ENCODE measurements at places on chromosomes 5 and 9.

- DNase-seq, result no peak
These were observed 324.3 kb upstream of the RORB start for GRCh38 chr9:74172874-74173273.

DNA sequence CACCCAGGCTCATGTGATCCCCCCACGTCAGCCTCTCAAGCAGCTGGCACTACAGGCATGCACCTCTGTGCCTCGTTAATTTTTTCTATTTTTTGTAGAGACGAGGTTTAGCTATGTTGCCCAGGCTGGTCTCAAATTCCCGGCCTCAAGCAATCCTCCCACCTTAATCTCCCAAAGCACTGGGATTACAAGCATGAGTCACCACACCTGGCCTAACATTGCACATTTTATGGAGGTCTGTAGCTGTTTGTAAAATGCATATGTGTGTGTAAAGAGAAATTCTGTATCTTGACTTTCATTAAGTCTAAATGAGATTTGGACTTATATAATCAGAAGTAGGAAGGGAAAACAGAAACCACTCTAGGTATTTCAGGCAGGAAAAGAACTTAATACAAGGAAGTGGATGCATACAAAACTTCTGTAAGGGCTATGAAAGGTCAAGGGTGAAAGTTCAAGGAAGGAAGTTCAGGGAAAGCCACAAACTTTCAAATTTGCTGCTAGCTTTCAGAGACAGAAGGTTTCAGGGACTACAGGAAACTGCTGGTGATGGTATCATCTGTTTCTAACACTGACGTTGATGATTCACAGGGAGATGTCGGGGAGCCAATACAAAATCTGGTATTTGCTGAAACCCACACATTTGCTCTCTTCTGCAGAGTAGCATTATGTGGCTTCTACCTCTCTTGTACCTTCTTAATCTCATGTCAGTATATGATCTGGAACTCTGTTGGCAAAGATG lies 209.4 kb downstream of the PIK3R1 start:
- no peak for DNase-seq

GRCh38 chr5:68911840-68912690 lies 181.7 kb upstream of the SLC30A5 start:
- no peak for DNase-seq

DNA sequence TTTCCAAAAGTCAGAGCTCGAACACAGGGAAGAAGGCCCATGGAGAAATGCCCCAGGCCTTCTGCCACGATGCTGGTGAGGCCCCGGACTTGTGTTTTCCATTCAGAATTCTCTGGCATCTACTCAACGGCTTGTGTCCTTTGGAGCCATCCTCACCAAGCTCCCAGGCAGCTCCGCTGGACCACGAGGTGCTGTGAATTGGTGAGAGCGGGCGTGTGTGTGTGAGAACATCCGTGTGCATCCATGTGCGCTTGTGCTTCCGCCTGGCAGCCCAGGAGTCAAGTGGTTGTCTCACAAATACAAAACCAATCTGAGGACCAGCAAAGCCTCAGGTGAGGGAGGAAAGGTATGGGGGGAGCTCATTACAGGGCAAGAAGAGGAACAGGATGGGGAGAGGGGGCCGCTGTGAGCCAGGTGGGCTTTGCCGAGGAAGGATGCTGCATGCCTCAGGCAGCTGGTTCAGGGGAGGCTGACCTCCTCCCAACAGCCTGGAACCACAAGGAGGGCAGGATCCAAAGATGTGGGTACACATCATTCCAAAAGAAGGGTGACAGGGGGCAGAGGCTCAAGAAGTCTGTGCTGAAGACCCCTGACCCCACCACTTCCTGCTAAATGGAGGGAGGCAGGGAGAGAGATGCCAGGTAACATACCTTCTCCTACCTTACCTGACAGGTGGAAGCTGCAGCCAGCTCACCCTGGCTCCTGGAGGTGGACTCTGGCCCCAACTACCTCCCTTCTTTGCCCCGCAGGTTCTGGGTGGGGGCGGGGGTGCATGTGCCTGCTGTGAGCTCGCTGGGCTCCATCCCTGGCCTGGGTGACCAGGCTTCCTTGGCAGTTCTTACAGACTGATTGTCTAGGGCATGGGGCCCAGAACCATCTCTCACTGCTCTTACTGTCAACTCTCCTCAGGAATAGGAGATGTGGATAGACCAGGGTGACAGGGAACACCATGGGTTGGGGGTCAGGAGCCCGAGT lies 196.3 kb downstream of the PAX5 start:
- DNase-seq, result no peak

GRCh38 chr5:569358-569867 lies 42.7 kb upstream of the CEP72 start:
- DNase-seq, result no peak

All from WTC11 (cell line).